Omental fat pad (tissue), 4 donors: ENCODE measurements at places on chromosomes 6 and 20. TPM values are rescaled to one million over a fixed set of nuclear protein-coding genes. Genes with fewer than 3 reads are reported as not detected.

Gene C6orf52
- total RNA-seq: not detected

Gene MOXD1
- 2.4 TPM for total RNA-seq

Gene GTSF1L
- not detected for total RNA-seq

Gene LHFPL5
- not detected for total RNA-seq

Gene VWA7
- total RNA-seq: 0.36 TPM

Gene BACH2
- total RNA-seq: 9.4 TPM

Gene PSMB1
- total RNA-seq: 269 TPM

Gene CEP57L1
- 22.5 TPM for total RNA-seq

Gene BTN2A1
- 15.1 TPM for total RNA-seq

Gene PFDN4
- 53.4 TPM for total RNA-seq

Gene SLC22A3
- 12.2 TPM for total RNA-seq

Gene BANF2
- not detected for total RNA-seq
